ENCODE measurements at places on chromosomes 3 and 15.

- no peak for DNase-seq
These were observed 15.1 kb downstream of the MKRN2 start for GRCh38 chr3:12571986-12572385.

GRCh38 chr3:12427551-12427950, 56.7 kb upstream of the TSEN2 start:
- DNase-seq = peak; percentile 47

DNA sequence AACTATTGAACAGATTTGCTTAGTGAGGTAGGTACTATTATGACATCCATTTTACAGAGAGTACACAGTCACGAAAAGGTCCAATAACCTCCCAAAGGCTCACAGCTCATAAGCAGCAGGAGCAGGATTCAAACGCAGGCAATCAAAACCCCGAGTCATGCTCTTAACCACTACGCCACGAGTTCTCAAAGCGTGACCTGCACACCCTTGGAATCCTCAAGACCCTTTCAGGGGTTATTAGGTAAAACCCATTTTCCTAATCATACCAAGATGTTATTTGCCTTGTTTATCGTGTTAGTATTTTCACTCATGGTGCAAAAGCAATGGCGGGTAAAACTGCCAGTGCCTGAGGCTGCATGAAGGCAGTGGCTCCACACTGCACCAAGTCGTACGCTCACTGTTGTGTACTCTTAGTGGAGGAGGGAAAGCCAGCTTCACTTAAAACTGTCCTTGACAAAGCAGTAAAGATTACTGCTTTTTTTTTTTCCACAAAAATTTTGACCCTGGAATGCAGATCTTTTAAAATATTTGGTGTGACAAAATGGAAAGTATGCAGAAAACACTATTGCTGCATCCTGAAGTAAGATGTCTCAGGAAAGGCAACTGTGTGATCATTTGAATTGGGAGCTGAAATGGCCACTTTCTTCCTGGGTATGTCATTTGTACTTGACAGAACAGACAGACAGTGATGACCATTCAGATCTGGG, 96.1 kb downstream of the IGF2BP2 start:
- no peak for DNase-seq

DNA sequence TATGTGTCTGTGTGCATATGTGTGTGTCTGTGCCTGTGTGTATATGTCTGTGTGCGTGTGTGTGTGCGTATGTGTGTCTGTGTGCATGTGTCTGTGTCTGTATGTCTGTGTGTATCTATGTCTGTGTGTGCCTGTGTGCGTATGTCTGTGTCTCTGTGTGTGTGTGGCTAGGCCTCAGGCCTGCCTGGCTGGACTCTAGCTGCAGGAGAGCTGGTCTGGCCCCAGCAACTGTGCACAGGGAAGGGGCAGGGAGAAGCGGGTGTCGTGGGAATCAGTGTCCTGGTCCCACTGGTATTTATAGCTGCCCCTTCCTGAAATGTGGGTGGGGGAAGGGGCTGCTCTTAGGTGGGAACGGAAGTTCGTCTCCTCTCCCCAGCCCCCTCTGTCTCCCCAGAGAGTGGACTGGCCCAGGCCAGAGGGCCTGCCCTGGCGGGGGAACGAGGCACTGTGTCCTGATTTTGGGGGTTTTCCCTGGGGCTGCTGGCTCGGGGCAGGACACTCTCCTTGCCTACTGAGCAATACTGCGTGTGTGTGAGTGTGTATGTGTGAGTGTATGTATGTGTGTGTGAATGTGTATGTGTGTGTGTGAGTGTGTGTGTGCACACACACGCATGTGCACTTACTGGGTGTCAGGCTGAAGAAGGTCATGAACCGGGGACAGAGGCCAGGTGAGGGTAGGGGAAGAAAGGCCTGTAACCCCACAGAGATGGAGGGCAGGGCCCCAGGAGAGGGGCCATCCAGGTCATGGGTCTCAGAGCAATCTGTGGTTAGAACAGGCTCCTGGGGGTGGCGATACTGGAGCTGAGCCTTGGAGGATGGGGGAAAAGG, 6.6 kb downstream of the CSPG4 start:
- DNase-seq = no peak

DNA sequence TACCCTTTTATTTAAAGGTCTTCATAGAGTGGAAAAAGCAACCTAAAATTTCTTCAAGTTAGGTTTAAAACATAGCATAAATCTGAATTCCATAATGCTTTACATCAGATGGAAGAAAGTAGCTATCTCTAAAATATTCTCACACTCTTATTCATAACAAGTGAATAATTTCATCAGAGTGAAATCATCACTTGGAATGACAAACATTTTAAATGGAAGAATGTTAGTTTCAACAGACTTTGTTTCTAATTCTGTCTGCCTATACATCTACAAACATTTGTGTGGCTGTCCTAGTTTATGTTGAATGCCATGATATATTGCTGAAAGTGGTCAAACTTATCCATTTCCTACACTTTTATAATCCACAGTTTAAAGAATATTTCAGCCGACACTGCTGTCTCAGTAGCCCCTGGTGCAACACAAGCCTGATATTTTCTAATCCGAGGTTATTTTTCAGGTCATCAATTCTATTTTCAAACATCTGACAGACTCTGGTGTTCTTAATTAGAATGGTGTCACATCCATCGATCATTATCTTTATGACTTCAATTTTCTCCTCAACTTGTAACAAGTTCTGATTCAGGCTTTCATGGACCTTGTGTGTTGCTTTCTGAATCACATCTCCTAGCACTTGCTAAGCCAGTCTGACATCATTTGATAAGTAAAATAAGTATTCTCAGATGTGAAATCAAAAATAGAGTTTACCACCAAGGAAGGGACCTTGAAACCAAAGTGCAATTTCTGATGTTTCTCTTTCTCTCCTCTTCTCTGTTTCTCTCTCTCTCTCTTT, 17.1 kb upstream of the CNTN3 start:
- no peak for DNase-seq

All from HL-60 (cell line).